DMS79 treated with DMSO at 0.1 percent for 48 hours (cell line): ENCODE measurements at places on chromosomes 6 and 20.

- no peak for DNase-seq
These were observed 82.2 kb upstream of the SLC22A16 start for GRCh38 chr6:110558575-110558974.

- no peak for DNase-seq
These were observed 15.8 kb upstream of the LIN28B start for GRCh38 chr6:104940893-104941728.

DNA sequence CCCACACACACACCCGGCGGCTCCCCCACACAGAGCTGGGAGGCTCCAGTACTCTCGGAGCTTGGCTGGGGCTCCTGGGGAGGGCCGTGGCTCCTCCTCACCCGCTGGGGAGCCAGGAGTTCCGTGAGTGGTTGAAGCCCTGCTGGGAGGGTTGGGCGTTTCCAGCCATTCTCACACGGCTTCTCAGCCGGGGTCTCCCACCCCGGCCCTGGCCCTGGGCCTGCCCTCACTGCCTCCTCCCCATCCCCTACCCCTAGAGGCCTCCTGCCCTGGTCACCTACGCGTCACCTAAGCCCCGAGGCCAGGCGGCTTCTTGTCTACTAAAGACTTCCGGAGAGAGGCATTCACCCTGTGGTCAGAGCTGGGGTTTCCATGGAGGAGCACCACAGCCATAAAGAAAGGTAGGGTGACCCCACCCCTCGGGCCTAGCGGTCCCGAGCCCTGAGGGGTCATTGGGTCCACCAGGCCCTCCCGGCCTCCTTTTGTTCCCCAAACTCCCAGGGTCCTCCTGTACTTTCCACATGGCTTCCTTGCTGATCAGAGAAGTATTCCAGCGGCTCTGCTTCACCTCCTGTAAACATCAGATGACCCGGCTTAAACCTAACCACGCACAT, 99.3 kb downstream of the TTLL2 start:
- no peak for DNase-seq

GRCh38 chr6:11952316-11952715, 59.8 kb upstream of the HIVEP1 start:
- no peak for DNase-seq

DNA sequence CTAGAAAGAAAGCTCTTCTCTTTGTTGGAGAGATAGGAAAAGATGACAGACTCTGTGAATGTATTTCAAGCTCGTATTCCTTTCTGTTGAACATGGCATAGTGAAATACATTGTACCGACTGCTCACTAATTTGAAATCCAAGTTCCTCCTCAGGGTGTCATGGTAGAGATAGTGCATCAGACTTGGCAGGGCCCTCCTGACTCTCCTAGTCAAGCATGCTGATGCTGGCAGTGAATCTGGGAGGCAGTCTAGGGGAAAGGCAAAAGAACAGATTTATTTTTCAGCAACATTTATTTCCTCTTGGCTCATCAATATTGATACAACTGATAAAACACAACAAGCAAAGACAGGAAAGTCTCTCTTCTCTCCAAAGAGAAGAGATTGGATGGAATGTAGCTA, 356.3 kb upstream of the IRAK1BP1 start:
- DNase-seq: no peak

GRCh38 chr6:133341607-133342158, 100.5 kb downstream of the EYA4 start:
- no peak for DNase-seq

GRCh38 chr6:116100419-116101301, at the start of gene NT5DC1:
Gene NT5DC1, plus strand, starts transcription at chr6:116100853. Its CDS starts 78 bp downstream, at chr6:116100931.
- DNase-seq: peak; percentile 65

DNA sequence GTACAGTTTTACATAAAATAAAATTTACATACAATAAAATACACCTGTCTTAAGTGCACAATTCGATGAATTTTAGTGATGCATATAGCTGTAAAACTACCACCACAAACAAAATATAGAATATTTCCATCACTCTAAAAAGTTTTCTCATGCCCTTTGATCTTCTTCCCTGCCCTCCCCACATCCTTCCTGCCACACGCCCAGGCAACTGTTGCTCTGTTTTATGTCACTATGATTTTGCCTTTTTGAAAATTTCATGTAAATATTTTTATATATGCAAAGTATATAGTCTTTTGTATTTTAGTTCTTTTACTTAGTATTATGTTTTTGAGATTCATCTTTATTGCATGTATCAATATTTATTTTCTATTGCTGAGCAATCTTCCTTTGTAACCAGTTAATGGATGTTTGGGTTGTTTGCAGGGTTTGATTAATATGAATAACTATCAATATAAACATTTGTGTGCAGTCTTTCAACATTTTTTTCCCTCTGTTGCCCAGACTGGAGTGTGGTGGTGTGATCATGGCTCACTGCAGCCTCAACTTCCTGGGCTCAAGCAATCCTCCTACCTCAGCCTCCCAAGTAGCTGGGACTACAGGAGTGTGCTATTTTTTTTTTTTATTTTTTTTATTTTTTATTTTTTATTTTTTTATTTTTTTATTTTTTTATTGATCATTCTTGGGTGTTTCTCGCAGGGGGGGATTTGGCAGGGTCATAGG, 23.8 kb upstream of the SAMHD1 start:
- no peak for DNase-seq

GRCh38 chr6:118660218-118660569, 8.8 kb upstream of the CEP85L start:
- peak; percentile 95 for DNase-seq

DNA sequence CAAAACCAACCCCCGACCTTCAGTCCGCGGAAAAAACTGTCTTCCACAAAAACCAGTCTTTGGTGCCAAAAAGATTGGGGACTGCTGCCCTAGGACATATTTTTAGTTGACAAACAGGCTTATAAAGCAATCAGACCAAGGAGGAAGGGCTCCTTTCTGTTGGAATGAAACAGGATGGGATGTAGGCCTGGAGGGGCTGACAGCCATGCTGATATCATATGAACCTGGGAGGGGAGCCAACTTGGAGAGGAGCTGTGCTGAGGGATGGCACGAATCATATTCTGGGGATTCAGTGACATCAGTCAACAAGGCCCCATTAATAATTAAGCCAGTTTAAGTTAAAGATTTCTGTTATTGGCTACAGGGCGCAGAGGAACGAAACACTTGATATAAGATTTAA, 225.4 kb upstream of the TSHZ2 start:
- DNase-seq: no peak

DNA sequence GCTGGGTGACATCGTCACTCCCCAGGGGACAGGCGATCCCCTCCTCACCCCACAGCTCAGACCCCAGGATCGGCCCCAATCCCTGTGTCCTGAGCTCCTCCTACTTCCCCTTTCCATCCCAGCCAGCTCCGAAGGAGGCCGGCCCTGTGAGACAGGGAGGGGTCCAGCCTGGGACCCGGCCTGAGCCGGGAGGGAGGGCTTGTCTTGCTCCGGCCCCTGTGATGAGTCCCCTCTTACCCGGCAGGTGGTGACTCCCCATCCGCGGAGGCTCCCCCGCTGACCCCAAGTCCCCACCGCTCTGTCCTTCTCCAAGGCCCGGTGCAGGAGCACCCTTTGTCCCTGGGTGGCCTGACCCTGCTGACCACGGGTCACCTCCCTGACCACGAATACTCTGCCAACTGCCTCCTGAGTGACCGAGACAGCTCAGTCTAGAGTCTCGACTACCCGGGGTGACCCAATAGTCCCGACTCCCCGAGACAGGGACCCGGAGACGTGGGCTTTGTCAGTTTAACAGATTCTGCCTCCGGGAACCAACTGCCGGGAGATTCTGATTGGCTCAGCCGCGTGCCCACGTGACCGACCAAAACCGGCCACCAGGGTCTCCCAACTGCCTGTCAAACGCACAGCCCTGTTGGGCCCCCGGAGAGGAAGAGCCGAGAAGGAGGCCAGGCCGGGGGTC, 187.4 kb upstream of the PROKR2 start:
- peak; percentile 25 for DNase-seq

- DNase-seq: no peak
These were observed 256.1 kb downstream of the PLCB1 start for GRCh38 chr20:8388141-8388540.

GRCh38 chr20:49680484-49680883, 33.2 kb downstream of the B4GALT5 start:
- DNase-seq: no peak
